ENCODE measurements at places on chromosomes 1 and 21.
A peak's percentile ranks its signal among the peaks of the same experiment; 100 is the strongest.

GRCh38 chr1:219373616-219373935, 199.9 kb downstream of the LYPLAL1 start:
- DNase-seq, result no peak

- DNase-seq, result no peak
Observed at GRCh38 chr21:14361958-14362357, 21.0 kb downstream of the HSPA13 start.

DNA sequence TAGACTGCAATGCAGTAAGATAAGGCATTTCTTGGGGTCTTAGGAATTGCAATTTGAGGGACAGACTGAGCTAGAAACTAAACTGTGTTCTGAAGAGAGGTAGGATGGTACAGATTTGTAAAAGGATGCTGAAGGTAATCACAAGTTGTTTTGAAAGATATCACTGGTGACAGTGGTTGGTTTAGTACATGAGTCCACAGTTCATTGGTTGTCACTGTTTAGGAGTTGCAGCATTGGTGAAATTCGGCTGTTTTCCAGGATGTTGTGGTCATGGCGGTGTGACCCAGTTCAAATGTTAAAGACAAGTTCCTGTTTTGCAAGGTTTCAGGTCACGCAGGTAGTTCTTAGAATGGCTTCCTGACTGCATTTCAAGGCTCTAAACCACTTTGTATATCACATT, 292.8 kb upstream of the B3GALT2 start:
- peak; percentile 37 for DNase-seq

DNA sequence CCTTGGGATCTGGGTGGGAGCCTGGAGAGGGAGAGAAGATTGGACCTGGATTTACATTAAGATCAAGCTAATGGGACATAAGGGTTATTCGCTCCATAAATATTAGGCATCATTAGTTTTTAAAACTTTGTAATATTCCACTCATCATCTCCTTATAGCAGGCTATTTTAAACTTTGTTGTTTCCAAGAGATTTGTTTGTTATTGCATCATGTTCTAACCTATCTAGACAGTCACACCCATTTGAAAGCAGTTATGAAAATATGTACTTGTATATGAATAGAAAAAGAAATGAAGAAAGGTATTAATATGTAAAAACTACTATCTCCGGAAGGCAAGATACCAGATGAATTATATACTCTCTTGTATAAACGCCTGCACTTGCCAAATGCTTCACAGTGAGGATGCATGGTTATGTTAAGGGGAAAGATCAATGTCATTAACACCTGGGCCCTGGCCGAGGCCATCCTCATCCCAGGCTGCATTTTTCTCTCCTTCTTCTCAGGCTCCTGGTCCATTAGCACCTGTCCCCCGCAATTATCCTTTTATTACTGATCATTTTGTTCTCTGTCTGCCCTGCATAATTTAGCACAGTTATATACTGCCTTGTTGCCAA, 468.2 kb downstream of the MATN1 start:
- DNase-seq, result no peak

DNA sequence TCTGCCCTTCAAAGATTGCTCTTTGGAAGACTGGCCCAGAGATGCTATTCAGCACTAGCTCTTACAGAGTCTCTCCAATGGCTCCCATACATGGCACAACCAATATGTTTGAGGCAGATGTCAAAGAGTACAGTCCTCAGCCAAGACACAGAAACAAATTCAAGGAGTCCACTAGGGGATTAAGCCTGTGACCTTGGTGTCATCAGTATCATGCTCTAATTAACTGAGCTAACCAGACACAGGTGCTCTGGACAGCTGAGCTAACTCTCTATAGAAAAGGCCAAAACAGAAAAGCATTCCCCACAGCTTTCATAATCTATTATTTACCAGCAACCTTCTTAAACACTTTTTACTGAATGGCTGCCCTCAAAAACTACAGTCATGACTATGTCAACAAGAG, 666.0 kb upstream of the PLXNA2 start:
- DNase-seq, result no peak

DNA sequence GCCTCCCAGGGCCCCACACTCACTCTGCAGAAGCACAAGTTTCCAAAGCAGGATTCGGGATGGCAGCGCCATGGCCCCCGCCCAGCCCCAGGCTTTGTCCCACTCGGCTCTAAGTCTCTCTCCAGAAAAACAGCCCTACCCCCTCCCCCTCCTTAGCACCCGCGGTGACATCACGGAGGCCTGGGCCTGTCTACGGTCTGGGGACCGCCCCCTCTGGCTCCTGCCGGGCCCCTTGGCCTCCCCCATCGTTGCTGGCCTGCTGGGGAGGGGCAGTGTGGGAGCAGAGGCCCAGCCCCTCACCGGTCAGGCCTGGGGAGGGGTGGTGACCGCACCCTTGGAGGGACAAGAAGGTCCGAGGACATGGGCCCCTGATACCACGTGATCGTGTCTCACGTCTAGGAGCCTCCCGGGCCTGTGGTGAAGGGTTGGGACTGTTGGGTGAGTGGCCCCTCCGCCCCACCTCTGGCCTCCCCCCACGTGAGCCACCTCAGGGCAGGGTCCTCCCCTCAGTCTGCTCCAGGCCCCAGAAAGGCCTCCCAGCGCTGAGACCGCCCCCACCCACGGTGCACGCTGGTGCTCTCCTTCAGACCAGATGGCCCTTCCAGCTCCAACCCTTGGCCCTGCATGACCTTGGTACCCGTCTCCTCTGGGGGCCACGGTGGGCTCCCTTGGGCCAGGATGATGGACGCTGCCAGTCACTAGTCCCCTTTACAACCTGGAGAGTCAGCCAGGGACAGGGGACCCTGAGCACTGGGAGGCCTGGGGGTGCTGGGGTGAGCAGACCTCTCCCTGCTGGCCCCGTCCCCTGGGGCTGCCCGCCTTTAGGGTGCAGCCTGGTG, at the start of gene MXRA8:
TSS of gene MXRA8 (minus strand) at position 123 of the 839 bp plus-strand sequence. CDS start at position 72, 51 bp downstream.
- no peak for DNase-seq

DNA sequence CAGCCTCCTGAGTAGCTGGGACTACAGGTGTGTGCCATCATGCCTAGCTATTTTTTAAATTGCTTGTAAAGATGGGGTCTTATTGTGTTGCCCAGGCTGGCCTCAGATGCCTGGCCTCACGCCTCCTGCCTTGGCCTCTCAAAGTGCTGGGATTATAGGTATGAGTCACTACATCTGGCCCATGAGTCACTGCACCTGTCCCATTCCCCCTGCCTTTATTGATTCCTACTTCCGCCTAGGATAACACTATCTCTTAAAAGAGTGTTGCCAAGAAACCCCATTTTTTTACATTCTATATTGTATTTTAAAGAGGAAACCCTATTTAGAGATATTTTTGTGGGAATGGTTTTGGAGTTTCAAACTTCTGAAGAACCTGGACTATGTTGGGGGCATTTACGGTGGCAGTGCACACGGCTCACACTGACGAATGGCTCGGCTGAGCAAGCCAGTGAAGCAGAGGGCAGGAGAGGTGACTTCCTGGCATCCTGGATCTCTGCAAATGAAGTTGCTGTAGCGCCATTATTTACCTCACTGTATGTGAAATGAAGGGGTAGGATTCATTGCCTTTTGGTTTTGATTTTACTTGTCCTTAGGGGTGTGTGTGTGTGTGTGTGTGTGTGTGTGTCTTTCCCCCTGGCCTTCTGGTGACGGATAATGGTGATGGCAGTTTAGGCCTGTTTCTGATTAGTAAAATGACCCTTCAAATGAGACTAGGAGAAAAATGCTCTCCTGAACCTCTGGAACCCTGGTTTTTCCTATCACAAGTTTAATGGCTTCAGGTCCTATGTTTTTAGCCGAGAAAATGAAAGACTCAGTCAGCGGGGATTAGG, 22.5 kb downstream of the KIF26B start:
- DNase-seq, result no peak

- DNase-seq, result no peak
Observed at GRCh38 chr1:77538956-77539518, 143.4 kb downstream of the ZZZ3 start.

GRCh38 chr1:3459051-3459908, 4.8 kb downstream of the ARHGEF16 start:
- no peak for DNase-seq

- DNase-seq, result no peak
Observed at GRCh38 chr21:42056996-42057689, 14.0 kb upstream of the UMODL1 start.

- DNase-seq, result no peak
Observed at GRCh38 chr1:246506367-246506673, 759 bp downstream of the SMYD3 start.

DNA sequence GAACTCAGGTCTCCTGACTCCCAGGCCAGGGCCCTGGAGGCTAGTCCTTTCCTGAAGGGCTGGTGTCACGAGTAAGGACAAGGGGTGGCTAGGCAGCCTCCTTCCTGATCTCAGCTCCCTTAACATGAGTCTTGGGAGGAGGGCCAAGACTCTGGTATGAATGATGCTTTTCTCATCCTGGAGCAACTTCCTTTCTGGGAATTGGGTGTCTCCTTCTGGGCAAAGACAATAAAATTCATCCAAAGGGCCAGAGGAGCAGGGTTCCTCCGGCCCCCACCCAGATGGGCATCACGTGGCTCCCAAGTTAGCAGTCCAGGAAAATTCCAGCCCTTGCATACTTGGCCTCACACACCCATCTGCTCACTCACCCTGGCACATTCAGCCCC, at the start of gene FAM167B:
TSS of gene FAM167B (plus strand) at position 335 of the 386 bp plus-strand sequence. CDS start 200 bp downstream, outside the sequence.
- no peak for DNase-seq

DNA sequence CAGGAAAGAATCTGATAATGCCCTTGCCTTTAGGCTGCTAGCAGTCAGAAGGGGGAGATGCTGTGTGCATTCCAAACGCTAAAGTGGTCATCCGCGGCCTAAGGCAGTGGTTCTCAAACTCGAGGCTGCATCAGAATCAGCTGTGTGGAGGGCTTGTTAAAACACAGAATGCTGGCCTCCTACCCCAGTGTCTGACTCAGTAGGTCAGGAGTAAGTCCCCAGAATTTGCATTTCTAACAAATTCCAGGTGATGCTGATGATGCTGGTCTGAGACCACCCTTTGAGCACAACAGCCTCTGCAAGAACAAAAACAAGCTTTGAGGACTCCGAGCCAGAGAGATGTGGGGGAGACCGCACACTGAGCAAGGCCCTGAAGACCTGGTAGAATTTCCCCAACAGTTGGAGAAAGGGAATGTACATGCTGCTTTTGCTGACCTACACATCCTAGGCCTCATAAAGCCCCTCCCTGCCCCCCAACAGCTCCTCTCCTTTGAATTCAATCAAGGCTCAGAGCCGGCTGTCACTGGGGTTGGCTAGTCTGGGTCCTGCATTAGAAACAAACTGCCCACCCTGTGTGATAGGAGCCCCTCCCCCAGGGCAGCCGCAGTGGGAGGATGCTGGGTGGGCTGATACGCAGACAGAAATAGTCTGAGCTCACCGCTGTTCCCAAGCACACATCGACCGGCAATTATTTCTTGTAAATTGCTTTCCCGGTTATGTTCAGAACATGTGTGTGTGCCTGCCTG, 27.1 kb downstream of the SHISAL2A start:
- no peak for DNase-seq

- DNase-seq, result no peak
Observed at GRCh38 chr1:59179673-59180072, 117.2 kb upstream of the FGGY start.

- no peak for DNase-seq
Observed at GRCh38 chr1:1529936-1530335, 10.5 kb downstream of the TMEM240 start.

DNA sequence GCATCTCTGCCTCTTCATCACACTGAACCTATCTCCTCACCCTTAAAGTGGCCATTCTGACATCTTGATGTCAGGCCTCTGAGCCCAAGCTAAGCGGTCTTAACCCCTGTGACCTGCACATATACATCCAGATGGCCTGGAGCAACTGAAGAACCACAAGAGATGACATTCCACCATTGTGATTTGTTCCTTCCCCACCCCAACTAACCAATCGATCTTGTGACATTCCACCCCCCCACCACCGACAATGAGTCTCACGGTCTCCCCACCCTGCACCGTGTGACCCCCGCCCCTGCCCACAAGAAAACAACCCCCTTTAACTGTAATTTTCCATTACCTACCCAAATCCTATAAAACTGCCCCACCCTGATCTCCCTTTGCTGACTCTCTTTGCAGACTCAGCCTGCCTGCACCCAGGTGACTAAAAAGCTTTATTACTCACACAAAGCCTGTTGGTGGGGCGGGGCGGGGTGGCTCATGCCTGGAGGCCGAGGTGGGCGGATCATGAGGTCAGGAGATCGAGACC, 21.0 kb upstream of the PINK1 start:
- DNase-seq, result no peak

- no peak for DNase-seq
Observed at GRCh38 chr21:41446586-41446985, 20.5 kb downstream of the MX1 start.

DNA sequence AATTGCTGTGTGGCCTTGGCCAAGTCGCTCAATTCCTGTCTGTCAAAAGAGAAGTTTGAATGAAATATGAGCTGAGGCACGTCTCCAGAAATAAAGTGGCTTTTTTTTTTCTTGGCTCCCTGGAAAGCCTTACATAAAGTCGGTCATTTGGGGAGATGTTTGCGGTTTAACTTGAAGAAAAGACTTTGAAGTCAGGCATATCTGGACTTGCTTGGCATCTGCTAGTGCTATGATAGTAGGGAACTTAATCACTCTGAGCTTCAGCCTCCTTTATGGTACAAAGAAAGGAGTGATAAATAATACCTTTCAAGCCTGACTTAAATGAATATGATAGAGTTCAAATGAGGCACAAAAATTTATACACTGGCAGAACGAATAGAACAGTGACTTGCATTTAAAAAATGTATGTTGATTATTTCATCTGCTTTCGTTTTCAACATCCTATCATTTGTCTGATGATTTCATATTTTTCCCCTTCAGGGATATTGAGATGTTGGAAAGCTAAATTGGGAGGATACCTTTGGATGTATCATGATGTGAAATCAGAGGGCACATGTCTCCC, 60.2 kb downstream of the FASLG start:
- no peak for DNase-seq

- DNase-seq, result no peak
Observed at GRCh38 chr1:69929308-69930057, 275.9 kb downstream of the LRRC40 start.

- DNase-seq, result no peak
Observed at GRCh38 chr1:214360116-214360515, 79.2 kb downstream of the SMYD2 start.

GRCh38 chr1:32066489-32066873, 6.3 kb upstream of the TMEM39B start:
- DNase-seq, result no peak

DNA sequence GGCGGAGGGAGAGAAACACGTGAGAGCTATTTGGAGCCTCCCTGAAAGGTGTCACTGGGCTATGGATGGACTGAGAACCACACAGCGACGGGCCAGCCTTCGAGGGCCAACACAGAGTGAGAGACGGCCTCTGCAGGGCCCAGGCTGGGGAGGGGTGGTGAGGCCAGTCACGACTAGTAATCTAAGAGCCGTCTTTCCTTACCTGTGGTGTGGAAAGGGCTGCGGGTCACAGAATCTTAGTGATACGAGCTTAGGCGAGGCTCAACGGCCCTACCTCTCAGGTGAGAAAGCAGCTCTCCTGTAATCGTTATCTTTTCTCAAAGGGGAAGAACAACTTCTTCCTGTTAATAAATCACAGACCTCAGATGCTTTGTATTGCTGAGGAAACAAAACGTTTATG, 33.4 kb upstream of the COX20 start:
- DNase-seq, result no peak
